Muscle of leg (tissue), 16 donors: ENCODE measurements at places on chromosomes 4 and X. TPM values are rescaled to one million over a fixed set of nuclear protein-coding genes. Genes with fewer than 3 reads are reported as not detected.
A peak's percentile ranks its signal among the peaks of the same experiment; 100 is the strongest.

- no peak for DNase-seq
Observed at GRCh38 chr4:33696041-33696440, 2548.3 kb downstream of the ARAP2 start.

GRCh38 chr4:188971125-188971524, 831.9 kb downstream of the TRIML1 start:
- no peak for DNase-seq

The IL13RA2 gene
- 0.92 TPM for polyA plus RNA-seq

DNA sequence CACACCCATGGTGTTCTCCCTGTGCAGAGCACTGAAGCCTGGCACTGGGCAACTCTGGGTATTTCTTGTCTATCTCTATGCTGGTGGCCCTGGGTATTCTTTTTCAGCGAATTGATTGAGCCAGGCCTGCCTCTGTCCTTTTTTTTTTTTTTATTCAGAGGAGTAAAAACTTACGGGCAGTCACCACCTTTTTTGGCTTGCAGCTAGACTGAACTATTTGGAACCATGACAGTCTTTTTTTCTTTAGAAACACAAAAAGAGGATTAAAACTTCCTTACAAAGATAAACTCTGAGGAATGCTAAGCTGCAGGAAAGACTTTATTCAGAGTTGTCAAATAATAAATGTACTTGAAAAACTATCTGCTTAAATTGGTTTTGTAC, 119.2 kb upstream of the STIM2 start:
- DNase-seq = peak; percentile 61

- no peak for DNase-seq
Observed at GRCh38 chrX:14083783-14084182, 54.1 kb upstream of the GEMIN8 start.

The GPRASP2 gene
- 20.9 TPM for polyA plus RNA-seq

The BRS3 gene
- polyA plus RNA-seq = not detected

GRCh38 chr4:56342746-56343145, 44.5 kb downstream of the AASDH start:
- DNase-seq = no peak
